ENCODE measurements at places on chromosomes 1 and 21. TPM values are rescaled to one million over a fixed set of nuclear protein-coding genes. Genes with fewer than 3 reads are reported as not detected.

DNA sequence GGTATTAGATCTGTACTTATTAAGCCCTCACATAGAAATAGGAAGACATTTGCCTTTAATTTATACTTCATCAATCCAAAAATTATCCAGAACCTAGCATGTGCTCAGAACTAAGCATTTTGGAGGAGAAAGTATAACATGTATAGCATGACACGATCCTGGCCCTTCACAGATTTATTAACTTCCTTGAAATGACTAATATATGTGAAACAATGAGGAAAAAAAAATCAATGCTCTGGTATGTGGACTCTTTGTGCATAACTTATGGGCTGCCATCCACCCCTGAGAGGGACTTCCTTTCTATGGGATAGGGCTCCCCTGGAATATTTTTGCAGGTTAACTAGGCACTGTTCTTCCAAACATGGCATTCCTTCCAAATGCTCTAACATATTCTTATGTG is 36.6 kb downstream of the CCDC185 start:
- no peak for DNase-seq

DNA sequence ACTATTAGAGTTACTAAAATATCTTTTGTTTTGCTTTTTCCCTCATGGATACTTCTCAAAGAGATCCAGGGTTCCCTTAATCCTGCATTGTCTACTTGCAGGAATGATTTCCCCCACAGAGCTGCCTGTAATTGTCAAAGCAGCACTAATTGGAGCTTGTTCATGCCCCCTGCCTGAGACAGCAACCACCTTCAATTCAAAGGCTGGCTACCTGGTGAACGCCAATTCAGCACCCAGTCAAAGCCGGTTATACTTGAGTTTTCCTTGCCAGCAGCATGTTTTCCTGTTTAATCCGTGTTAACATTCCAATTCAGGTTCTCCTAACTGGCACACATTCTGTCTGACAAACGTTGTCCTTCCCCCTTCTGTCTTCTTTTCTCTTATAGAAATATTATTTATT is 382.9 kb downstream of the NTNG1 start:
- no peak for DNase-seq

- peak; percentile 39 for DNase-seq
Observed at GRCh38 chr1:234500269-234500668, 21.3 kb upstream of the TARBP1 start.

GRCh38 chr1:160711602-160712311 is at the start of gene CD48:
Gene CD48 (minus strand): TSS chr1:160711822. CDS start chr1:160711763, 59 bp downstream.
- no peak for DNase-seq

- no peak for DNase-seq
Observed at GRCh38 chr1:62227496-62227895, 32.8 kb downstream of the L1TD1 start.

GRCh38 chr1:77238462-77238861 is 19.2 kb upstream of the PIGK start:
- DNase-seq, result no peak

DNA sequence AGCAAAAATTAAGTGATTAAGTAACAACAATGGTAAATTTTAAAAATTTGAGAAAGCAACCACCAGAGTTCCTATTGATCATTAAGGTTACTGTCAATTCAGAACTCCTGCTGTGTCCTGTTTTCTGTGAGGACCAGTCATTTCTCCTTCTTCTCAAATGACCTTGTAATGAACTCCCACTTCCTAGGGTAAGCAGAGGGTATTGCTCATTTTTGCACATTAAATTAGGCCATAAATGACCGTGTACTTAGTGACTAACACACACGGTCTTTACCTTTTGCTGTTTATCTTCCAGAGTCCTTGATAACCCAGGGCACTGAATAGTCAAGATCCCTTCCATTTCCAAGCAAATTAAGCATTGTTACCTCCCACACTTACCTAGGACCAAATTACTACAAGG is 227.5 kb upstream of the LYPLAL1 start:
- peak; percentile 8 for DNase-seq

DNA sequence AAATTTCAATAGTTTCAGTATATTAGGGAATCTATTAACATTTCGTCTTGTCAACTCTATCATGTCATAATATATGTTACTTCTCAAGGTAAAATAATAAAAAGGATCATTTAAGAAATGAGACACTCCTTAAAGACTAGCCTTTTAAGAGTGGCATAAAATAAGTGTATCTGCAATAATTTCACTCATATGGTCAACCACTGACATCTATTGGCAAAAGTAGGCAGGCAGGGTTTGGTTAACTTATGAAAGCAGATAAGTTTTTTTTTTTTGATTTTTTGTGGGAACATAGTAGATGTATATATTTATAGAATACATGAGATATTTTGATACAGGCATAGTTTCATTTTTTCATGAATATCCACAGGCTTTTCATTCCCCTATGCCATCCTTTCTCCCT is 5.5 kb upstream of the RGS21 start:
- DNase-seq, result peak; percentile 26

DNA sequence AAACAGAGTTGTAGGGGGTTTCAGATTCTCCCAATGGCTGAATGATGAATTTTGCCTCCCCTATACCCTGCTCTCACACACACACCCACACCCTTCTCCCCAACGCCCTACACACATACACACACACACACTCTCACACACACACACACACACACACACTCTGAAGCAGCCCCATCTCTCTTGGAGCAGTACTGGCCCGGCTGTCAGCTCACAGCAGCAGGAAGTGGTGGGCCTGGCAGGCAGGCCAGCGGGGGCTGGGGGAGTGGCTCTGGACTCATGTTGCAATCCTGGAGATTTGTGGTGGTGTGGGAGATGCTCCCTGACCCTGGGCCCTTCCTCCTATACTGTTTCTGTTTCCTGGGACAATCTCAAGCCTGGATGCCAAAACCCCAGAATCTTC is 2.2 kb downstream of the IKBKE start:
- peak; percentile 49 for DNase-seq

DNA sequence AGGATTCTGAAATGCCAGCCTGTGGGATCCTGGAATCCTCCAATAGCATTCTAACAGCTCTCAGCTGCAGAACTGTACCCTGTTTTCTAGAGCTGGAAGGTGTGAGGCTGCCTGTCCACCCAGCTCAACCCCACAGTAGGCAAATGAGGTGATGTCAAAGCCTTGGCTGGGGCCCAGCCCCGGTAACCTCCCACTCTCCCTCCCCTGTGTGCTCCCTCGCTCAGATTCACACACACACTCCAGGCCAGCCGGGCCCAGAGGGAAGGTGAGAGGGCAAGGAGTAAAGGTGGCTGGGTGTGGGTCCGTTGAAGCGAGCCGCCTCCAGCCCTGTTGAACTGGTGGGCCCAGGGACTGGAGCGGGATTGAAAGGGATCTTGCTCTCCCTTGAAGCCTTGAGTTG is at the start of gene BSND:
BSND (plus strand) TSS at position 257 of the 400 bp plus-strand sequence. CDS start 254 bp downstream, outside the sequence.
- DNase-seq, result no peak

DNA sequence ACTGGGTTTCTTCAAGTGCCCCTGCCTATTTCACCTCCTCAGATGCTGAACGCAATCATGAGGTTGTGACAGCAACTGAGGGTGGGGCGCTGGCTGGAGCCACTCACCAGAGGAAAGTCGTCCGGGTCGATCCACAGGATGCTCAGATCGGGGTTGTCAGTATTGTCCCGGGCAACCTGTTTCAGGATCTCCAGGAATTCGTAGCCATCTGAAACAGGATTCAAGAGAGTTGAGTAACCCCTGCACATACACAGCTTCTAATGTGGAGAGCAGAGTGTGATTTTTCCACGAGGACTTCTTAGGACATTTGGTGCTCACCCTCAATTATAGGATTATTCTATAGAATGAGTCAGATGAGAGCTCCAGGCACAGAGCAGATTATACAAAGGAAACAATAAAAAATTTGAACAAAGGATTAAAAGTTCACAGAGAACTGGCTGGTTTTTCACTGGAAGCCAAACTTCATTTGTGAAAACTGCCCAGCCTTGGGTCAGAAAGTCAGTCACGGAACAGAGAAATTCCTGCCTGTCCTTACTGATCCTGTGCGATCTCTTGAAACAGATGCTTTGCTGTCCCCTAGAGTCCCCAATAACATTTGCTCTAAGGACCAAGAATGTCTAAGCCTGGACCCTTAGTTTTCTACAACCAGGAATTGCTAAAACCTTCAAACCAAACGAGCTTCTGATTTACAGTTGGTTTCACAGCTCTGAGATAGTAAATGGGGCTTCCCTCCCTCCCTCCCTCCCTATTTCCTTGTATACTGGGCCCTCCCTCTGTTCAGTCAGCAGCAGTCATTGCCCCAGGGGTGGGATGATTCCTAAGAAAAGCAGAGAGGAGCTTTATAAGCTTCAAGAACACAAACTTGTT is 63.2 kb downstream of the CASQ2 start:
- no peak for DNase-seq

DNA sequence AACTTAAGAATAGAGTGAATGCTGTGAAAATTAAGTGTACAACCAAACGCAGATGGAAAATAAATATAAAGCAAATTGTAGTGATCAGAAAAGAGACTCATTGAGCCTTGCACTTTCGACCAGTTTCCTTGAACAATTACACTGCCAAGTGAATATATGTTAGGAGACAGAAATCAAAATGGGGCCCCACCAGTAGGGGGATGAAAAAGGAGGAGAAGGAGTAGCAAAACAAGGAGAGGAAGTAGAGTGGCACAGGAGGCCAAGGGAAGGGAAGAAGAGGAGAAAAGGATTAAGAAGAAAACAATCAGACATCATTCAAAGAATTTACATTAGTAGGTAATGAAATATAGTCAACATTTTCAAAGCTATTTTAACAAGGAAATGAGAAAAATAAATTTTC is 1770.6 kb downstream of the PLA2G4A start:
- no peak for DNase-seq

DNA sequence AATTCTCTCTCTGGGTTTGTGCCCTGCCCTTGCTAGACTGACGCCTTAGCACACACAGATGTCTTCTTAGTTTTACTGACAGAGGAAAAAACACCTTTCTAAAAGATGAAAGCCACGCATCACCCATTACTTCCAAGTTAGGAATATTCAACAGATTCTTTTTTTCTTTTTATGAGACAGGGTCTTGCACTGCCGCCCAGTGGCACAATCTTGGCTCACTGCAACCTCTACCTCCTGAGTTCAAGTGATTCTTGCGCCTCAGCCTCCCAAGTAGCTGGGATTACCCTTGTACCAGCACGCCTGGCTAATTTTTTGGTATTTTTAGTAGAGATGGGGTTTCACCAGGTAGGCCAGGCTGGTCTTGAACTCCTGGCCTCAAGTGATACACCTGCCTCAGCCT is 169.2 kb downstream of the APP start:
- no peak for DNase-seq

GRCh38 chr1:29390075-29390474 is 153.8 kb downstream of the PTPRU start:
- no peak for DNase-seq

GJA8 gene
- total RNA-seq, result not detected

EFNA1 gene
- total RNA-seq, result 132 TPM

VWA5B1 gene
- total RNA-seq, result not detected

CZIB gene
- total RNA-seq, result 30.6 TPM

DENND2C gene
- 6.4 TPM for total RNA-seq

All from dermis microvascular lymphatic vessel endothelial cell (primary cell).